ENCODE measurements at places on chromosomes 11 and 22.

DNA sequence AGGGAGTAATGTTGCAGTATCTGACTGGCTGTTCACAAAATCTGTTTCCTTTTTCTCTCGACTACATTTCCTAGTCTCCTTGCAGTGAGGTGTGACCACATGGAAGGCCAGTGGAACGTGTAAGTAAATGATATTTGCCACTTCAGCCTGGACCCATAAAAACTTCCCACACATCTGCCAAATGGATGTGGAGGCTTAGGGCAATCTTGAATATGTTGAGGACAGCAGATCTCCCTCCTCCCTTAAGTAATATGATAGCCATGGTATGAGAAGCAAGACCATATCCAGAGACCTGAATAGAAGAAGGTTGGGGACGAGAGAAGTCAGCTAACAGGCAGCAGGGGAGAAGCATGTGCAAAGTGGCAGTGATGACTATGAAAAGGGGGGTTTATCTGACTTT, 33.0 kb upstream of the C11orf87 start:
- no peak for DNase-seq

- no peak for DNase-seq
These were observed 55.6 kb downstream of the TCF20 start for GRCh38 chr22:42214633-42215415.

GRCh38 chr11:105838668-105839384, 183.2 kb downstream of the MSANTD4 start:
- DNase-seq, result no peak

- no peak for DNase-seq
These were observed 103.2 kb downstream of the ZBTB16 start for GRCh38 chr11:114162719-114163123.

DNA sequence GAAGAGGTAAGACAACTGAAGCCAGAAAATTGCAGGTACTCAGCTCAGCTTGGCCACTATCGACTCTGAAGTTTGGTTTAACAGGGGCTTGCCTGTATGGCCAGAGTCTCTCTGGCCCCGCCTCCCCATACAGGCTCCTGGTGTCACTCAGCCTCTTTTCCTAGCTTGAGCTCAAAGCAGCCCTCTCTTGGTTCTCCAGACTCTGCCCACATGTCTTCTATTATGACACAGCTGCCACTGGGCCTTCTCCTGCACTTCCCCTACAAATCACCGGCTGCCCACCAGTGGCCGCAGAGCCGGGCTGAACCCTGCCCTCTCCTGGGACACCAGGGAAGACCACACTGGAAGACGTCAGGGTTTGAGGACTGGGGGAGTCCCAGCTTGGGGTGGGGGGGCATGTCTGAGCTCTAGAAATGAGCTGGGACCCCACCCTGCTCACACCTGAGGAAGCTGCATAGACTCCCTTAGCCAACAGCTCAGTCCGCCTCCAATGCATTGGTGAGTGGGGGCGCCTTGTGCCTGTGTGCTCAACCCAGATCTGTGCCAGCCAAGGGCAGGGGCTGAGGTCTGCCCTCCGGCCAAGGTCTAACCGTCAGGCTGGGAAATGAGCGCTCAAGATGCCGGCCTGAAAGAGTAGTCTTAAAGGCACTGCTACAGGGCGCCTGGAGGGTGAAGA, 94.4 kb upstream of the LMO1 start:
- no peak for DNase-seq

GRCh38 chr22:50660306-50660705, 12.3 kb upstream of the SHANK3 start:
- no peak for DNase-seq

GRCh38 chr22:50656122-50657070, 16.2 kb upstream of the SHANK3 start:
- DNase-seq, result no peak

DNA sequence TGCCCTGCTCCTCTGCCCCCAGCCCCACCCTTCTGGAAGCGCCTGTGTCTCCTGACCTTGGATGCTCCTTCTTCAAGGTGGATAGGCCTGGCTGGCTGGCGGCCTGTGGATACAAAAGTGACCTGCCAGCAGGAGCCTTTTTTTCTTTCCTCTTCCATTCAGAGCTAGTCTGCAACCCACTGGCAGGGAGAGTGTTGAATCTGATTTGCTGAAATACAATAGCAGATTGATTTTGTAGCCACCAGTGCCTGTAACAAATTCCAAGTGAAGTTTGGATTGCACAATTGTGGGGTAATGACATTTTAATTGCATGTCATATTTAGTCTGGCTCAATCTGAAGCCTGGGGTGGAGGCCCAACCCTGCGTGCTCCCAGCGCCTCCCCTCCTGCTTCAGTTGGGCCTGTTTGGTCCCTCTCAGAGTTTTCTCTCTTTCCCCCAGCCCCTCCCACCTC, 97.2 kb downstream of the GRIK4 start:
- no peak for DNase-seq

DNA sequence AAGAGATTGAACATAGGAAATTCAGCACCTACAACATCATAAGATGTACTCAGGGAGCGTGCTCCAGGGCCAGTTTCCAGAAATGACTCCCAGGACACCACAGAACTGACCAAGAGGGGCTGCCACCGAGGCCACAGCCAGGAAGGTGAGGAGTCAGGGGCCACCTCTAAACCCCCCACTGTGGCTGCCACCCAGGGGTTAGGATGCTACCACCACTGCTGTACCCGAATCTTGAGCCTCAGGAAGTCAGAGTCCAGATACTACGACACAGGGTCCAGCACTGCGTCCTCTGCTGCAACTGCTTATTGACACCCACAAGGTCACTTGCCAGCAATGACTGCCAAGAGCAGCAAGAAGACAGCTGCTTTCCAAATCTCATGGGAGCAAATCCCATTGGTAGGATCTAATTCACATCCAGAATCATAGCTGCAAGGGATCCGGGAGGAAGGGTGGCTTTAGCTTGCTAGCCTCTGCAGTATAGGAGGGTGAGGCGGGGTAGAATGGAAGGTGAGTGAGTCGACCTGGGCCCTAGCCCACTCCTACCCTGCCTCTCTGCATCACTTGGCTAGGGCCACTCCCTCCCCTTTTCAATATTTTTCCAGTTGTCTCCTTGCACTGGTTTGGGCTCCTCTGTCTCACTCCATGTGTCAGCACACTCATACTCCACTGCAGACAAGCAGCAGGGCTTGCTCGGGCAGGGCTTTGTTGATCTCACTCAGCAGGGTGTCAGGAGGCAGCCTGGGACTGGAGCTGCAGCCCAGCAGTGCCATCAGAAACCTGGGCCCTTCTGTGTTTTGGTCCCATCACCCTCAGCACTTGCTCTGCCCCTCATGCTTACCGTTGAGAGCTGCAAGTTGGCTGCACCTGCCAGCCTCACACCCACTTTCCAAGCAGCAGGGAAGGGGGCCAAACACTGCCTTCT, 18.1 kb upstream of the CYTH4 start:
- no peak for DNase-seq

GRCh38 chr11:117412653-117413275, 85.1 kb downstream of the CEP164 start:
- DNase-seq, result no peak

GRCh38 chr22:36102995-36103394, 57.6 kb downstream of the APOL3 start:
- DNase-seq, result no peak

DNA sequence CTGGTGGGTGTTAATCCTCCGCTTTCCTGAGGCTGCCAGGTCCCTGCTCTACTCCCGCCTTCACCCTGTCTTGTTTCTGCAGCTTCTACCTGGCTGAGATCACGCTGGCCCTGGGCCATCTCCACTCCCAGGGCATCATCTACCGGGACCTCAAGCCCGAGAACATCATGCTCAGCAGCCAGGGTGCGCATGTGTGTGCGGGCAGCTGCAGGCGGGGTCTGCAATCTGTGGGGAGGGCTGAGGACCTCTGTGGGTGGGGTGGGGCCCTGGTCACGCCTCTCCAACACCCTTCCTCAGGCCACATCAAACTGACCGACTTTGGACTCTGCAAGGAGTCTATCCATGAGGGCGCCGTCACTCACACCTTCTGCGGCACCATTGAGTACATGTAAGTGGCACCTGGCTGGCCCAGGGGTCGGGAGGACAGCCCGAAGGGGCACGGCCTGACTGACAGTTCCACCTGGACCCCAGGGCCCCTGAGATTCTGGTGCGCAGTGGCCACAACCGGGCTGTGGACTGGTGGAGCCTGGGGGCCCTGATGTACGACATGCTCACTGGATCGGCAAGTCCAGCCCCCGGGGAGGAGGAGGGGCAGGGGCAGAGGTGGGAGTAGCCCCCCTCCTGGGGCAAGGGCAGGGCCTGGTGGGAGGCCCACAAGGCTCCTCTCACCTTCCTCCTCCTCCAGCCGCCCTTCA, 4.5 kb downstream of the RPS6KB2 start:
- DNase-seq, result no peak

DNA sequence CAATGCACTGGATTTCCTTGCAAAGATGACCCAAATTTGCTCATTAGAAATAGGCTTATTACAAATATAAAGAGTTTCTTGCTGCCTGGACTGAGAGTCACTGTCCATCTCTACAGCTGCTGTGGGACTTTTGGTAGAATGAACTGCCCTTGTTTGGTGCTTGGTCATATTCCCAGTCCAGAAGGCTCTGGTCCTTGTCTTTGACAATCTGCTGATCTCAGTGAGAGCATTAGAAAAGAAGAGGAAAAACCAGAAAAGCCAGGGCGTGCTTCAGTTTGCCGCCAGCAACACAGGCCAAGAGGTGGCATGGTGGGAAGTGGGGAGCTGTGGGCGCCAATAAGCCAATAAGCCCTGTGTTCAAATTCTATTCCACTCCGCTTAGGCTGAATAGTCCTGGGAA, 48.2 kb upstream of the PARVA start:
- no peak for DNase-seq

GRCh38 chr22:40768206-40768605, 50.9 kb downstream of the SLC25A17 start:
- DNase-seq, result no peak

GRCh38 chr22:46171940-46172339, 21.6 kb downstream of the PPARA start:
- no peak for DNase-seq

DNA sequence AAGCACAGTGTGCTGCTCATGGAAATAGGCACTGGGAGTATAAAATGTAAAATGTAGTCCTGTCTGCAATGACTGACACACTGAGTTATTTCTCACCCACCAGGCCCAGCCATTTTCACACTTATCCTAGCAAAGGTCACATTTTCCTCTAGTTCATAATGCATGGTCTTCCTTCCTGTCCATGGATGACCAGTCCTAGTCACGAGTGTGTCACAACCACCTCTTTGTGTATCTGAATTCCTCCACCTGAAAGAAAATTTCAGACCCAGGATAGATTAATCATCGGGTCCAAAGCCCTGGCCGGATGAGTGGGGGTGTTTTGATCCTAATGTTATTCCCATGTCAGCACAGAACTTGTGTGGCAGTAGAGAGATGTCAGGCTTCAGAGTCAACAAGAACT, at the start of gene MRGPRX4:
Gene MRGPRX4, plus strand, starts transcription at position 172 of the 400 bp plus-strand sequence. CDS start 420 bp downstream, outside the sequence.
- DNase-seq, result no peak

GRCh38 chr22:27713461-27713860, 88.1 kb downstream of the MN1 start:
- no peak for DNase-seq

GRCh38 chr22:42976217-42976933, 38.6 kb downstream of the PACSIN2 start:
- DNase-seq, result no peak

DNA sequence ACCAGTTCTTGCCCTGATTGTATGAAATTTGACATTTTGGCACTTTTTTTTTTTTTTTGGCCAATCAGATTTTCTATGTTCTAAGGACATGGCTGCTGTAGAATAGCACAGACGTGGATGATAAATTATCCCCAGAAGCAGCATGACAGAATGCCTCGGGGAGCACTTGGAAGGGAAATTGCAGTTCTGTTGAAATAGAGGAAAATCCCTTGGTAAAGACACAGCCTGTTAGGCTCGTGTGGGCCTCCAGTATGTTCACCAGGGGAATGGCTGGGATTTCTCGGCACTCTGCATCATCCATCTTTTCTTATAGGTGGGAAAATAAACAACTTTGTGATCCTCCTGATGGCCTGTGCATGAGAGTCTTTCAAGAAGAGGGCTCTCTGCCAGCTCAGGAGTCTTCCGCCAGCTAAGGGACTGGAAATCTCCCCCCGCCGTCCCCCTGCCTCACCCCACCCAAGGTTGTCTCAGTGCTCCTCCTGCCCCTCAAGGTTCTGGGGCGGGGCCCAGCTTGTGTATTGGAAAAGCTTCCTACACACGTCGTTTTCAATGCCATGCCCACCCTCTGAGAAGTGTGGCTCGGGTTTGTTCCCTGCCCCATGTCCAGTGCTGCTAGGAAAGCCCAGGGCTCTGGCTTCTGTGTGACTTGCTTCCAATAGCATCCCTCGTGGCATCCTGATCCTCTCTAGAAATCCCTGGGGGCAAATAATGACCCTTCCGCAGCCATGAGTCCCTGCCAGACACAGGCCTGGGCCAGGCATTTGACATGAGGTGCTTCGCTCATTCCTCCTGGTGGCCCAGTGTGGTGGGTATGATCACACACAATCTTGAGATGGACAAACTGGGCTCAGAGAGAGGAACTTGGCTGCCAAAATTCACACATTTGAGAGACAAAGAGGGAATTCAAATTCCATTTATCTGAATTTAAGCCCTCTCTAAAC, 70.6 kb upstream of the ATXN10 start:
- no peak for DNase-seq

DNA sequence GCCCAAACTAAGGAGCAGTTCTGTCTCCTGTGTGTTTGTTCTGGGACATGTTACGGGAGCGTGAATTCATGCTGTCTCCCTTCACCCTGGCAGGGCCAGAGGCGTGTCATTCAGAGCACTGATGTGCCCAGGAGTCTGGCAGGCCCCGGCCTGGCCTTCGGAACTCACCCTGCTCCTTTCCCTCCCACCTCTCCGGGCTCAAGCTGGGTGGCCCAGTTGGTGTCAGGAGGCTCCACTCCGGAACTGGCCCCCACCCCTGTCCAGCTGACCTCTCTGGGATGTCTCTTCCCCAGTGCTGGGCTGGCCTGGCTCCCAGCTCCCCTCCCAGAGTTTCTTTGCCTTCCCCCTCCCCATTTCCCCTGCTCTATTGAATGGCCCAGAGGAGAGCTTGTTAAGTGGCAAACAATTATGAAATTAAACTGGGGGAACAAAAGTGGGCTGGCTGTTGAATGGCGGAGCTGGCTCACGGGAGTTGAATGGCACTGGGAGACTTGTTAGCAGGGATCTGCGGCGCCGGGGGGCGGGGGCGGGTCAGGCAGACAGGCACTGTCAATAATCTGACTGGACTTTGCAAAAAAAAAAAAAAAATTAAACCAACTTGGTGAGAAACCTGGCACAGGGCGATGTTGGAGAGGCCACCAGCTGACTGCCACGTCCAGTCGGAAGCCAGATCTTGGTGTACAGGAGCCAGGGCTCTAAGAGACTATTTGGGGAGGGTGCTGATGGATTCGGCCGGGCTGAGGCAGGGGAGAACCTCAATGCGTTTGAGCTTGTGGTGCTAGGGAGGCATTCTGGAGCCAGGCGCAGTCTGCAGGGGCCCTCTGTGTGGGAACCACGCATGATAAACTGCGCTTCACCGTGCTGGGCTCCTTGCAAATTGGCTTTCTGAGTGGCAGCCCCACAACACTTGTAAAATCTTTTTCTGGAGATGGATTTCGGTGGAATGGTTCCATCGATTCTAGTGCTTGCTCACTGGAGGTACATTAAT, 1.3 kb downstream of the MPPED1 start:
- DNase-seq, result no peak

GRCh38 chr11:77401486-77402217, 72.2 kb downstream of the PAK1 start:
- no peak for DNase-seq

GRCh38 chr22:49538006-49538405, 289.7 kb downstream of the BRD1 start:
- no peak for DNase-seq

GRCh38 chr11:1652026-1652425, 22.5 kb downstream of the KRTAP5-5 start:
- DNase-seq, result no peak

- no peak for DNase-seq
These were observed 727.6 kb downstream of the METTL15 start for GRCh38 chr11:28835790-28836189.
